ENCODE measurements at places on chromosomes 6 and 20.
A peak's percentile ranks its signal among the peaks of the same experiment; 100 is the strongest.

GRCh38 chr6:89379281-89379680 lies 26.8 kb upstream of the UBE2J1 start:
- no peak for DNase-seq

DNA sequence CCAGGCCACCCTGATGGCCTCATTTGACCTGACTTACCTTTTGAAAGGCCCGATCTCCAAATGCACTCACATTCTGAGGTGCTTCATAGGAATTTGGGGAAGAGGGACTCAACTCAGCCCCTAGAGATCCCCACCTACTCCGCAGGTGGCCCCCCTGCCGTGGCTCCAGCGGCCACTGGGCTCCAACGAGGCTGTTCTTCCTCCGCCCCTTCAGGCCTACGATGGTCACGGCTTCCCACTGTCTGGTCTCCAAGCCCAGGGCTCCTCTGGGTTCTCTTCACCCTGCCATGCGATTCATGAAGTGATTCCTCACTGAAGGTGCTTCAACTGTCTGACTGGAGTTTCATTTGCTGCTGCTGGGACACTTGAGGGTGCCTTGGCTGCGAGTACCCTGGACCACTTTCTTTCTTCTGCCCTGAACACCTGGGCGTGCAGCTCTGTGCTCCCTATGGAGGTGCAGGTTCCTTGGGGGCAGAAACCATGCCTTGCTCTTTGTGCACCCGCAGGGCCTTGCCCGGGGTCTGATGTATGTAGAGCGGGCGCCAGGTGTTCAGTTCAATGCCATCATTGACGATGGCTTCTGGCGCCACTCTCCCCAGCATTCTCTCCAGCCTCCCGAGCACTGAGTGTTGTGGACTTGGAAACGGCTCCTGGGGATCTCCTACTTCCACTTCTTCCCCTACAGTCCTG lies 10.0 kb upstream of the DUSP22 start:
- DNase-seq: no peak

DNA sequence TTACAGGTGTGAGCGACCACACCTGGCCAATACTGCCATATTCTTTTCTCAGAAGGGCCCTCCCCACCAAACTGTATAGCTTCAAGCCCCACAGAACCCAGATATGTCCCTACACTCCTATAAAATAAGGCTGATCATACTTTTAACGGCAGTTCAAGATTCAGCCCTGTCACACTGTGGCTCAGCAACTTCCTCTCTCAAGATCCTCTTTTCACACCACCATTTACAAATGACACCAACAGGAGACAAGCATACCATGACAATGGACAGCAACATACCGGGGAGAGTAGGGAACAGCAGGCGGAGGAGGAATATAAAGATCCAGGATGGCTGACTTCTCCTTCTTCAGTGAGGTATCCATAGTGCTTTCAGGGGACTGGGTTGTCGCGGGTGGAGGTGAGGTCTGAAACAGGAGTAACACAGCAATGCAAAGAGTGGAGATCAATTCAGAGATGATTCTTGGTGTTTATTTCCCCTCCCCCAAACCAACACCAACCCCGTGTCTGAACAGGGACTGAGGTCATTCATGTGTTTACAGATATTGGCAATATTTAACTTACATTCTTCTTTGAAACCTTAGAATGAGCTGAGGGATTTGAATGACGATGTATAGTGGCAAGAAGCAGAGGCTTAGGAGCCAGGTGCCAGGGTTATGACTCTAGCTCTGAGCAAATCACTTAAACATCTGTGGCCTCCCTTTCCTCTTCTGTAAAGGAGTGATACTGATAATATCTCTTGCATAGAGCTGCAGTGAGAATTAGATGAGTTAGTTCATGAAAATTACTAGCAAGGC lies 57.6 kb upstream of the IPCEF1 start:
- DNase-seq: no peak

DNA sequence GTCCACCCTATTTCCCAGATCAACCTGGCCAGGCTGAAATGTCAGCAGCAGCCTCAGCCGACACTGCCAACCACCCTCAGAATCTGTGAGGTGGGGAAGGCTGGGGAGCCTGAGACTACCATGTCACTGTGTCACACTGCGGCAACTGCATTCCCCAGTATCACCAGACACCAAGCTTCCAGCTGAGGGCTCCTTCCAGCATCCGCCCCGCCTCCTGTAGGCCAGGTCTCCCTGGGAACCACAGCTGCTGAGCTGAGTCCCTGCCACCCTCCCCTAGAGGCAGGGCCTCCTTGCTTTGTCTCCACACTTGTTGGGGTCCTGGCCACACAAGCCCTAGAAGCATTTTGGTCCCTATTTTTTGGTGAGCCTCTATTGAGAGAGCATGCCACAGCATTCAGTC lies 115.7 kb downstream of the UNC5CL start:
- no peak for DNase-seq

DNA sequence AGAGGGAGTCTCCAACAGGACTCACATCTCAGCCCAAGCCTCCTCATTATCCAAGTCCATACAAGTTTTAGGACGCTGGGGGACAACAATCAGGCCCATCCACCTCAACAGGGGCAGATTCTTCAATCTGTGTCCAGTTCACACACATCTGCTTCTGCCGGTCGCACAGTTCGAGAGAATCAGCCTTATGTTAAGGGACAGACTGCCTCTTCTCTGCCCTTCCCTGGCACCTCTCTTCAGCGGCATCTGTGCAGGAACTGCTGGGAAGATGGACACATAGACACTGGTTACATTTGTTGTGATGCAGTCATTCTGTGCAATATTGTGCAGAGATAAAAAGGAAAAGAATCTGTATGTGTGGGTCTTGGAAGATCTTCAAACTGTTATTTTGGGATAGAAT lies 21.0 kb downstream of the ULBP1 start:
- DNase-seq: no peak

GRCh38 chr6:116256694-116257093 lies 2.8 kb upstream of the TSPYL4 start:
- no peak for DNase-seq

DNA sequence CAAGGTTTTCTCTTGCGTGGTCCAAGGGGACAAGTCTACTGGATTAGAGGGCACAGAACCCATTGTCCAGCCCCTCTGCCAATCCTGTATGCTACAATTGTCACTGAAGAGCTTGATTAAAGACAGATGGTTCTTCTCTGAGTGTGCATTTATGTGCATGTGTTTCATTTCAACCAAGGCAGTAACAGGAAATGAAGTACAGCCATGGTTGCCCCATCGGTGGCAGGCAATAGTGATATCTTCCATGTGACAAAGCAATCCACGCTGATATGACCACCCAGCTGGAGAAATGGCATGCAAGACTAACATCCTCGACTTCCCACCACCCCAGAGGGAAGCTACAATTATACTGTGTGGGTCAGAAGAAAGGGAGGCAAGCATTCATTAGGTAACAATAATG lies 85.5 kb downstream of the UNC5CL start:
- DNase-seq: peak; percentile 61

GRCh38 chr6:29945281-29945820 lies 3.0 kb downstream of the HLA-A start:
- no peak for DNase-seq

All from AG09309 (cell line).